GM04503 (cell line): ENCODE measurements at places on chromosomes 1 and 21.

- no peak for DNase-seq
Measured at GRCh38 chr1:213123536-213123935, 72.5 kb downstream of the RPS6KC1 start.

GRCh38 chr1:58104960-58105359 lies 441.6 kb downstream of the OMA1 start:
- no peak for DNase-seq

DNA sequence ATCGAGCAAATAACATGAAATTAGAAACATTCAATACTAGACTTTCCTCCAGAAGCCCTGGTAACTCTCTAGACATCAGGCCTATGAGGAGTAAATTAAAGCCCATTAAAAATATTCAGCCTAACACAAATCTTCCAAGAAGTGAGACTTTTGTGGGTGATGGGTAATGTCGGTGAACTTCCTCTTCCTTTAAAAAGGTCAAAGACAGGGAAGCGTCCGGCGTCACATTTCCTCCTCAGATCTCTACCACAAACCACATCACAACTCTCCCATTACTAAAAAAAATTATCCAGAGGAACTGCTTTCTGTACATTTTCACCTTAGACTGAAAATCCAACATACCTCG lies 1.4 kb downstream of the EIF4G3 start:
- no peak for DNase-seq

DNA sequence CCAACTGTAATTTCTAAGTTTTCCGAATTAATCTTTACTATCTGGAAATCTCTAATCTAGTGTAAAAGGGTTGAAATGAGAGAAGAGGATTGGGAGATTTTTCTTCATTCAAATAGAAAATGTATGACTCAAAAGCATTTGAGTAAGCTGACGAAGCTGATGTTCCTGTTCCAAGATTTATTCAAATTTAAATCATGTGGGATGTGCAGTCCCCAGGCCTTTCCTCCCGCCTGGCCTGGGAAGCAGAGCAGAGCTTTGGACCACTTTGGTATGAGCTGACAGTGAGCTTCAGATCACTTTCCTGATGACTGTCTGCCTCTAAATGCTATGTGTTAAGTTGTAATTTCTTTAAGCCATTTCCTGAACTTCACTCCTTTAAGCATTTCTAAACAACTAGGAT lies 192.0 kb downstream of the DHRS3 start:
- no peak for DNase-seq

- DNase-seq, result no peak
Measured at GRCh38 chr1:101235696-101236515, 913 bp upstream of the S1PR1 start.

DNA sequence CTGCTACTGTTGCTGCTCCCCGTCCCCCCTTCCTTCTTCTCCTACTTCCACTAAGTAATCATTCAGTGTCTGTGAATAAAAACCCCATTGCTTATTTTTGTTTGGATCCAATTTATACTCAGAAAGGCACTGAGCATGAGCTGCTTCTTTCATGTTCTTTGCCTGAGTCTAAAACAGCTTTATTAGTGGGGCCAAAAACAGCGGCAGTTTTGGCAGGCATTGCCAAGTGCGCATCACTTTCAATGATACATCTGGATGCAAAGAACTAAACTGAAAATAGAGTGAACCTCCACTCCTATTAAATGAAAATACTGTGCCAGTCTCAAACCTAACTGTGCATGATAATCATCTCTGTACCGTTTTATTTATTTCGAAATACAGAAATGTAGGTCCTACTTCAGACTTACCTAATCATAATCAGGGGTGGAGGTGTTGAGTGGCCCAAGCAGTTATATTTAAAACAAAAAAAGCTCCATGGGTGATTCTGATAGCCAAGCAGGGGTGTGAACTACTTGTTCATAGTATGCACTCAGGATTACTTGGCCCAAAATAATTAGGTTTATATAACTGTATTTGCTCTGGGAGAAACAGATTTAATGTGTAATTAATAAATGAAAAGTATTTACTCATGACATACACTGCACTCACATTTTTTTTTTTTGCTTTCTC lies 48.4 kb downstream of the NEK7 start:
- no peak for DNase-seq

- peak; percentile 98 for DNase-seq
Measured at GRCh38 chr1:214476986-214477870, 74.2 kb downstream of the PTPN14 start.

- peak; percentile 73 for DNase-seq
Measured at GRCh38 chr1:76336931-76337371, 262.4 kb downstream of the ST6GALNAC3 start.

GRCh38 chr1:223304931-223305330 lies 59.0 kb downstream of the SUSD4 start:
- no peak for DNase-seq

DNA sequence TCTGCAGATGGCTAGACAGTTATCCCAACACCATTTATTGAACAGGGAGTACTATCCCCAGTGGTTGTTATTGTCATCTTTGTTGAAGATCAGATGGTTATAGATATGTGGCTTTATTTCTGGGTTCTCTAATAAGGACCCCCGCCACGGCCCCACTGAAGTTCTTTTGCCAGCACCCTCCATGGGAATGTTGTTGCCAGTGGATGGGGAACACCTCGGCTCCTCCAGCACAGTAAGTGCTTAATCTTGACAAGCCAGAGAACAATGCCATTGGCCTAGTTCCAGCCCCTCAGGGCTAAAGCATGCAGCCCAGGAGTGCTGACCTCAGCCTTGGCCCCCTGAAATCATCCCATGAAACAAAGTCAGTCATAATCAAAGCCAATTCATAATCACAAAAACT lies 337.6 kb downstream of the AGBL4 start:
- no peak for DNase-seq

- no peak for DNase-seq
Measured at GRCh38 chr1:89287181-89288050, 14.8 kb upstream of the GBP5 start.

GRCh38 chr1:41545996-41546832 lies 61.7 kb upstream of the EDN2 start:
- DNase-seq, result no peak

DNA sequence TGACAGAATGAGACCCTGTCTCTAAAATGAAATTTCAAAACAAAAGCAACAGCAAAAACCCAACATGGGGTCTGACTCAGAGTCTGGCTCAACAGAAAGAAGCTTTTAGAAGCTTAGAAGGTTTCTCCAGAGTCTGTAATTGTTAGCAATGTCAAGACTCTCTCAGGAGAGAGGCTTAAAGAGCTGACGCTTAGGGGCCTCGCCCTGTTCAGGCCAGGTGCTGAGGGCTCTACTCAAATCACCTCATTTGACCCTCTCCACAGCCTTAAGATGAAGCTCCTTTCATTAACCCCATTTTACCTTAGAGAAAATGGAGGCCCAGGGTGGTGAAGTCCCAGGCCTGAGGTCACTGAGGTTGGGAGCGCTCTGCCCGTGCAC lies 5.3 kb upstream of the KIF17 start:
- no peak for DNase-seq

DNA sequence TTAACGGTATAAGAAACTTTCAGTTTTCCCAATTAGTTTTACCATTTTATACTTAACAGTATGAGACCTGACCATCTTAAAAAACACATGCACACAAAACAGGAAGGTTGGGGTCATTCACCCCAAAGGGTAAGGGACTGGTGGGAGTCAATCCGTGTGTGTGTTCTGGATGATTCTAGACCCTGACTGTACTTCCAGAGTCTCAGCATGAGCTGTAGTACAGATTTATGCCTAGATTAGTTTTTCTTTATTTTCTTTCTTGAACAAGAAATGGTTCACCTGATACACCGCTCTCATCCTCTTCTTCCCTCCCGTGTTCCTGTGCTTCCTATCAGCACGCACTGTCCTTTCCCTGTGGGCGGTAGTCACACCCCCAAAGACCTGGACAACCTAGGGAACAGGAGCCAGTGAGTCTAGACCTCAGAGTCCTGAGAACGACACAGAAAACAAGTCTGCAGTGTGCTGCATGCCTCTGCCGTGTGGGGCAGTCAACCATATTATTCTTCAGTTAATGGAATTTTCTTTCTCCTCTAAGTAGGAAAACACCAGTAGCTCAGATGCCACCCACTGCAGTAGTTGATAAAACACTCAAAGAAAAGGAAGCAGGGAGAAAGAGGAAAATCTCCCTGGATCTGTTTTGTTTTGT lies 38.9 kb upstream of the MRPS6 start:
- DNase-seq, result no peak

GRCh38 chr1:111220302-111220890 lies 7.1 kb upstream of the CHI3L2 start:
- no peak for DNase-seq

- no peak for DNase-seq
Measured at GRCh38 chr1:239719642-239720258, 333.4 kb downstream of the CHRM3 start.

- no peak for DNase-seq
Measured at GRCh38 chr1:12654657-12655056, 10.8 kb downstream of the AADACL4 start.
